ENCODE measurements at places on chromosomes 2 and 18. TPM values are rescaled to one million over a fixed set of nuclear protein-coding genes. Genes with fewer than 3 reads are reported as not detected.

The CMPK2 gene
- 2.4 TPM for polyA plus RNA-seq

DNA sequence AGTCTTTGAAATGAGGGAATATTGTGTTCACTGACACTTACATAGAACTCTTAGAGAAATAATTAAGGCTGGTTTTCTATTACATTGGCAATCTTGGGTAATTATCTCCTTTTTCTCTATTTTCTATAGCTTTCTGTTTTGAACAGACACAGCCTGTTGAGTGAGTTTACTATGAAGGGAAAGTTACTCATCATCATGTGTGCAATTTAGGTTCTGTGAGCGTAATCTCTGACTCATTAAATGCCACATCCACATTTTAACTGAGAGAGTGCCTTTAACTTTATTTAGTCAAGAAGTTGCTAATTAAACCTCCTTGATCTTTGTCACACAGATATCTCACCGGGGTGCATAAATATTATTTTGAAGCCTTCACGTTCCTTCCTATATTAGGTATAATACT lies 174.0 kb upstream of the SLC8A1 start:
- DNase-seq, result no peak

DNA sequence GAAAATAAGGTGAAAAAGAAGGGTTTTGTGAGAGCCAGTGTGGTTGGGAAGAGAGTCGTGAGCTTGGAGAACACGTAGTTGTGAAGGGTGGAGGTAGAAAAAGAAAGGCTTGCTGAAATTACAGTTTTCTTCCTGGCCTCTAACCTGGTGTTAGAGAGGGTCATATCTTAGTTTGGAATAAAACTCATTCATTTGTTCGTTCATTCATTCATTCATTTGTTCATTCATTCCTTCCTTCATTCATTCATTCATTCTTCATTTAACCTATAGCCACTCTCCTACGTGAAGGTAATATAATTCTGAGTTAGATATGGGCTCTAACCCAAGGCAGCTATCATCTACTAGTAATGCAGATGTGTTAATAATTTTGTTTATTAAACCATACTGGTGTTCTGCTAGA lies 111.8 kb upstream of the ZNF521 start:
- DNase-seq, result no peak

DNA sequence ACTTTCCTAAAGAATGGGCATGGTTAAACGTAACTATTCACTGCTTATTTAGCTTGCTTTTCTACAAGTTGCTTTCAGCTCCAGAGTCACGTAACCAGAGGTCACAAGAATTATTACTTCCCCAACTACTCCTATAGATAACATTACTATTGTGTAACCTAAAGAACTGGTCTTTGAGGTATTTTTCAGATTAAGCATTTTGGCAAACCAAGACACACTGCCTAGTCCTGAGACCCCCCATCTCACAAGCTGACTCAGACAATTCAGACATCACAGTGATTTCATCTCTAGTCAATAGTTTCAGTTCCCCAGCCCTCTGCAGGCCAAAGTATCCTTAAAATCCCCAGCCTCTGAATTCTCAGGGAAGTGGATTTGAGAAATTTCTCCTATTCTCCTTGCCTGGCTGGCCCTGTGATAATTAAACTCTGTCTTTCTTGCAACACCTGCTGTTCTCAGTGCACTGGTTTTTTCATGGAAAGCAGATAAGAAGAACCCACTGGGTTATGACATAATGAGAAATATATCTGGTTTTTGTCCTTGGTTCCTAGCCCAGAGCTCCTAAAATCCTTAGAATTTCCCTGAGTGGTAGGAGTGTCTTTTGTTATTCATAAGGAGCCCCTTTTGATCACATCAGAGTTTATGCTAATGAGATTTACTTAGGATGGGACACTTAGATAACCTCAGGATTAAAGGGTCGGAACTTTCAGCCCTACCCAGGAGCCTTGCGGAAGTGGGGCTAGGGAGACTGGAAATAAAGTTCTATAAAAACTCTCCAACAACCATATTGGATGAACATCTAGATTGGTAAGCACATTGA lies 1310.8 kb upstream of the CHAC2 start:
- no peak for DNase-seq

- no peak for DNase-seq
These were observed 21.6 kb downstream of the HPCAL1 start for GRCh38 chr2:10324095-10324832.

DNA sequence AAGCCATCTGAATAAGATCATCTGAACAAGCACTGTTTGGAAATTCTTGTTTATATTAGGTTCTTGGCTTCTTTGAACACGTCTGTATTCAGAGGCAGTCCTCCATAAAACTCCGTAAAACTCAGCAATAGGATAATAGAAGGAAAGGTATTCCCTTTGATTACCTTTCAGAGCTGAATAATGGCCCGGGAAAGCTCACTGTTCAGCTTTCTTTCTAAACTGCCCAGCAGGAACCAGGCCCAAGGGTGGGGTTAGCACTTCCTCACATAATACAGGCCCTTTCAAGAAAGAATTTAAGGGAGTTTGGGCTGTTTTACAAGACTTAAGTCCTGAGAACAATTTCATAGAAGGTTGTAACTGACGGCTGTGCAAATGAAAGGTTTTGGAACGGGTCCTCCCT lies 72.2 kb upstream of the PHLPP1 start:
- no peak for DNase-seq
